ENCODE measurements at places on chromosomes 11 and 22. TPM values are rescaled to one million over a fixed set of nuclear protein-coding genes. Genes with fewer than 3 reads are reported as not detected.

PEX26 gene
- 2.6 TPM for polyA plus RNA-seq

MFRP gene
- polyA plus RNA-seq: not detected

KRTAP5-9 gene
- polyA plus RNA-seq: not detected

ACRV1 gene
- polyA plus RNA-seq: not detected

ZBED5 gene
- polyA plus RNA-seq: 18.6 TPM

HEPN1 gene
- not detected for polyA plus RNA-seq

P2RY6 gene
- polyA plus RNA-seq: not detected

OR5B2 gene
- not detected for polyA plus RNA-seq

GRIA4 gene
- not detected for polyA plus RNA-seq

GRK3 gene
- 0.77 TPM for polyA plus RNA-seq

HORMAD2 gene
- polyA plus RNA-seq: not detected

MYRF gene
- polyA plus RNA-seq: not detected

RIMBP3C gene
- 0.39 TPM for polyA plus RNA-seq

GLYATL1 gene
- not detected for polyA plus RNA-seq

ZNF214 gene
- not detected for polyA plus RNA-seq

PTGDR2 gene
- 0.16 TPM for polyA plus RNA-seq

ANO1 gene
- polyA plus RNA-seq: not detected

MMP8 gene
- polyA plus RNA-seq: not detected

IRAG1 gene
- not detected for polyA plus RNA-seq

PHLDA2 gene
- not detected for polyA plus RNA-seq

MYO7A gene
- polyA plus RNA-seq: not detected

TENM4 gene
- polyA plus RNA-seq: not detected

PAAF1 gene
- polyA plus RNA-seq: 23.9 TPM

ARFGAP3 gene
- 22.3 TPM for polyA plus RNA-seq

CCDC87 gene
- not detected for polyA plus RNA-seq

SLC37A2 gene
- 0.04 TPM for polyA plus RNA-seq

NECTIN1 gene
- not detected for polyA plus RNA-seq

CNTF gene
- 0.15 TPM for polyA plus RNA-seq

TST gene
- polyA plus RNA-seq: not detected

GPR83 gene
- polyA plus RNA-seq: not detected

CADM1 gene
- polyA plus RNA-seq: not detected

TRIM68 gene
- polyA plus RNA-seq: 16.1 TPM

OR8D4 gene
- polyA plus RNA-seq: not detected

CCND1 gene
- polyA plus RNA-seq: 0.74 TPM

GAS2 gene
- polyA plus RNA-seq: 2.9 TPM

PACSIN3 gene
- 0.25 TPM for polyA plus RNA-seq

DLG2 gene
- 0.86 TPM for polyA plus RNA-seq

HPX gene
- not detected for polyA plus RNA-seq

POLD4 gene
- polyA plus RNA-seq: 87.7 TPM

MS4A15 gene
- polyA plus RNA-seq: not detected
